Esophagus squamous epithelium (tissue), 5 donors: ENCODE measurements at places on chromosomes 2 and 18. TPM values are rescaled to one million over a fixed set of nuclear protein-coding genes. Genes with fewer than 3 reads are reported as not detected.

The CPLX4 gene
- total RNA-seq: not detected

The DNAJC5G gene
- not detected for total RNA-seq

The RGPD4 gene
- not detected for total RNA-seq

GRCh38 chr2:44747794-44748193 is 193.7 kb upstream of the SIX3 start:
- DNase-seq: no peak

DNA sequence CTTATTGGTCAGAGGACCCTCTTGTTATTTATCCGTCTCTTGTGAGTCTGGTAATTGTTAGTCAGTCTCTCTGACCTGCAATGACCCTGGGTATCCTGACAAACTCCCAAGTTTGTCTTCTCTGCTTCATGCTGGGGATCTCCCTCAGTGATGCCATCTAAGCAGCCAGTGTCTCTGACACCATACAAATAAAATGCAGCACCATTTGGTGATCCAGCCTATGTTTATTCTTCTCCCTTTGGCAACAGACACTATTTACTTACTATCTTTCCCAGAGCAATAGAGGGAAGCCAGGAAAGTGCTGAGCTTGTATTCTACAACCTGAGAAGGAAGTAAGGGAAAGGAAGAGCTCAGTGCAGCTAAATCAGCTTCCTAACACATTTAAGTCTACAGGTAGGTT is 15.9 kb downstream of the SERPINE2 start:
- DNase-seq: no peak

GRCh38 chr18:54191352-54191751 is 33.1 kb downstream of the MBD2 start:
- no peak for DNase-seq

DNA sequence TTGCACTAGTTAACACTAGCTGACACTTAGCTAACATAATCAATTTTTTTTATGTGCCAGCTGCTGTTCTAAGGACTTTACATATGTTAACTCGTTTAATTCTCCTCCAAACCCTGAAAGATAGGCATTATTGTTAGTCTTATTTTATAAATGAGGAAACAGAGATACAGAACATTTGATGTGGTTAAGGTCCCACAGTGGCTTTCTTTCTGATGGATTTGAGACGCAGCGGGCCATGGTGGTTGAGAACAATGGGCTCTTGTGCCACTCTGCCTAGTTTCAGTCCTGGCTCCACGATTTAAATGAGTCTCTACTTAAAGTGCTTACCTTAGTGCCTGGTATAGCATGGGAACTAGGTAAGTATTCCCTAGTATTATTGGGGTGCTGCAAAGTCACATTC is 201.9 kb upstream of the SPRED2 start:
- DNase-seq: no peak

DNA sequence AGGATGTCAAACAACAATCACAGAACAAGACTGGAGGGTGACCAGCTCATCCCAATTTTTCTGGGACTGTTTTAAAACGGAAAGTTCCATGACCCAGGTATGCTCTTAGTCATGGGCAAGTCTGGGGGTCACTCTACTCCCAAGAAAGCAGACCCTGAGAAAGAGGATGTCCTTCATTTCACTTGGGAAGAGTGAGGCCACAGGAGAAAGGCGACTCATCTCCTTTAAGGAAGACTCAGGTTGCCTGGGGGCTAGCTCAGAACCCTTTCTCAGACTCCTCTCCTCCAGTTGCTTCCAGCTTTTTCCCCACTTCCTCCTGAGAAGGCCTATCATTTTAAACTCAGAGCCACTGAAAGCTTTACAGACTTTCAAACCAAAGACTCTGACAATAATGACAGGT is 9.3 kb downstream of the RNF152 start:
- no peak for DNase-seq

DNA sequence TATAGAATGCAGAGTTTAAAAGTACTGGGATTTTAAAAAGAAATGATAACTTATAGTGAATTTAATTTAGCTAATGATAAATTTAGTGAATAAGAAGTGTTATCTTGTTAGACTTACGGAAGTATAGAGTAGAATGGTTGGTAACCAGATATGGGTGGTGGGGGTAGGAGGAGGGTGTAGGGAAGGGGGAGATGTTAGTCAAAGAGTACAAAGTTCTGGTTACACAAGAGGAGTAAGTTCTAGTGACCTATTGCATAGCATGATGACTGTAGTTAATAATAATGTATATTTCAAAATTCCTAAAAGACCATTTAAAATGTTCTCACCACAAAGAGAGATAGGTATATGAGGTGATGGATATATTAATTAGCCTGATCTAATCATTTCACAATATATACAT is 184.8 kb upstream of the STON1 start:
- no peak for DNase-seq

GRCh38 chr2:226680719-226681118 is 118.9 kb downstream of the IRS1 start:
- no peak for DNase-seq

DNA sequence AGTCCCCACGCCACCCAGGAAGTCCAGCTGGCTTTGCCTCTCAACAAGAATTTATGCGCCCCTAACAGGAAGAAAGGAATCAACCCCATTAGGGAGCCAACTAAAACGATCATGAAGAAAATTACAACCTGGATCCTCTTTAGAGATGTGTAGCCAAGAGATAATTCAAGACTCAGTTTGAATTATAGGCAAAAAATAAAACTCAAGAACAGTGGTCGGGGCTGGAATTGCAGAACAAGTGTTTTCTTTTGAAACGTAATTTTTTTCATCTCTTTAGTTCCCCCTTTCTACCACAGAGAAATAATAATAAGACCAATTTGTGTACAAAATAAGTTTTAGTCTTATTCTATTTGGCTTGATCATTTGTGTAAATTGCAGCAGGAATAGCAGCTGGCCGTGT is 22.4 kb downstream of the PDCD1 start:
- no peak for DNase-seq

DNA sequence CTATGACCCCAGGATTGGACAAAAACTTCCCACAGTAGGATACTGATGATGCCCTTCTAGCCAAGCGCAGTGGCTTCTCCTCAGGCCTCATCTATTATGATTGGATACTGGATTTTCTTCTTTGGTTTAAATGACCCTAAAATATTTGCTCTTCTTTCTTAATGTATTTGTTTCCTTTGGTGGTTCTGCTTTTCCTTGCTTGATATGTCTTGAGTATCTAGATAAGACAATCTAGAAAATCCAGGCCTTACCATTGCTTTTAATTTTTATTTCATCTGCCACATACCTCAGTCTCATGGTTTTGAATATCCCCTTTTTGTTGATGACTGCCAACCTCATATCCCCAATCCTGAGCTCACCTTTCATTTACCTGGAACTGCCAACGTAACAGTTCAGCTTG is 35.6 kb downstream of the OTOF start:
- no peak for DNase-seq

GRCh38 chr18:44856157-44856556 is 175.5 kb downstream of the SETBP1 start:
- no peak for DNase-seq

DNA sequence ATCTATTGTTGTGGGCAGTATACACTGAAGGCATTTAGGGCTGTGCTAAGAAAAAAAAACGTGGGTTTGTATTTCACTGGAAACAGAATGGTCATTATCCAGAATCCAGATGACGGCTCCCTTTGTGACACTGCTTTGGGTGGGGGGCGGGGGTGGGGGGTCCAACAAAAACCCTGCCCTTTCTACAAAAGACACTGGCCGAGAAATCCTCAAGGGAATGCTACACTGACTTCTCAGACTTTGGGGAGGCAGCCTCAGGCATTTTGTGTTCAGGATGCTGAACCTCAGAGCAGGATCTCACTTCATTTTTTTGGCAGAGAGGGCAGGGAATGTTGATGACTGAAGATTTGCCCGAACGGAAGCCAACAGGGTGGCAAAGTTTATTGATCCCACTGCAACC is 417.1 kb downstream of the HRH4 start:
- DNase-seq: no peak

DNA sequence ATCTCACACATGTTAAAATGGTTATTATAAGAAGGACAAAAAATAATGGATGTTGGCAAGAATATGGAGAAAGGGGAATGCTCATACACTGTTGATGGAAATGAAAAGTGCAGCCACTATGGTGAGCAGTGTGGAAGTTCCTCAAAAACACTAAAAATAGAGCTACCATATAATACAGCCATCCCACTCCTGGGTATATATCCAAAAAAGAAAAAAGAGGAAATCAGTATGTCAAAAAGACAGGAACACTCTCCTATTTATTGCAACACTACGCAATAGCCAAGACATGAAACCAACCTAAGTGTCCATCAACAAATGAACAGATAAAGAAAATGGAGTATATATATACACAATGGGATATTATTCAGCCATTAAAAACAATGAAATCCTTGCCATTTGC is 642.6 kb downstream of the RNF144A start:
- no peak for DNase-seq

DNA sequence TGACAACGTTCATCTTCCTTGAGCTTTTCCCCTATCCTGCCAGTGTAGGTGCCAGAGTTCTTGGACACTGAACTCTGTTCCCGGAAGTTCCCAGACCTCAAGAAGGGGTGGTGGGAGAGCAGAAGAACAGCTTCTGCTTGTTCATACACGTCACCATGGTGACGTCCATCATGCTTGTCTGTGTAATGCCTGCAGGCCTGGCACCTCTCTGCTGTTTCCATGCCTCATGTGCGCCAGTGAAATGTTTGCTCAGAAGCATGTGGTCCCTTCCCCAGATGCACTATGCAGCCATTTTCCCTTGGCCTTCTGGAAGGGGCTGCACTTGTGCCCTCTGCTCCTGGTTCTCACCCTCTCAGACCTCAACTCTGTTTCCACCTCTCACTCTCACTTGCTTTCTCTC is 210.8 kb upstream of the NABP1 start:
- DNase-seq: no peak

- no peak for DNase-seq
Measured at GRCh38 chr18:46321955-46322354, 217.8 kb downstream of the HAUS1 start.
